ENCODE measurements at places on chromosomes 7 and 10.

GRCh38 chr7:33043501-33044400 is 18.8 kb downstream of the NT5C3A start:
- DNase-seq = no peak

- no peak for DNase-seq
These were observed 23.5 kb downstream of the ADK start for GRCh38 chr10:74174521-74174920.

DNA sequence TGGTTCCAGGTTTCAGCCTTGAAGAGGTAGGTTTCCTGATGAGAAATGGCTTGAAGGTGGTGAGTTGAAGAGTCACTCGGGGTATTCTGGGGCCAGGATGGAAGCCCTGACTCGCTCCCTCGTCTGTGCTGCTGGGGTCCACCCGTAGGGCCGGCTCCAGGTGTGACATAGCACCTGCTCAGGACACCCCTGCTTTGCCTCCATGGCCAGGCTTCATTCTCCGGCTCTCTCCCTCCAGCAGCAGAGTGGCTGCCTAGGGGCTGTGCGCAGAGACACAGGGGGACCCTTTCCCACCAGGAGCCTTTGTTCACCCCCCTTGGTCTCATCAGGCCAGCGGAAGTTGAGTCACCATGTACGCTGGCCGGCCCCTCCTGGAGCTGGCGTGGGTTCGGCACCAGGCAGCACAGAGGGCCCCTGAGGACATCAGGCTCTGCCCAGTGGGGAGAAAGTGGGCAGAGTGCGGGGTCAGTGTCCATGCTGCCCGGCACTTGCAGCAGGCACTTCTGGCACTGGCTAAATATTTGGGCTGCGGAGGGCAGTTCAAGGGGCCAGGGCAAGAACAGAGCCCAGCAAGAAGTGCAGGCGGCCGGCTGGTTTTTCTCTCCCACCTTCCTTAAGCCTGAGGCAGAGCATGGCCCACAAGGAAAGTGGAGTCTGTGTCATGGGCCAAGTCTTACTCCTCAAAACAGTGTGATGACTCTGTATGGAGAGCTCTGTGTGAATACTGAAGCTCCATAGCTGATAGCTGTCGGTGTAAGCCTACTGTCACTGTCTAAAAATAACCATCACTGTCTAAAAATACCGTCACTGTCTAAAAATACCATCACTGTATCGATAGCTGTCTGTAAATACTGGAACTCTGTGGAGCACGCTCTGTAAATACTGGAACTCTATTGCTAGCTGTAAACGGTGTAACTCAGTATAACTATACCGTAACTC is 3.7 kb upstream of the PRKAR1B start:
- DNase-seq = no peak

GRCh38 chr7:95427166-95427565 is 7.7 kb downstream of the PON2 start:
- DNase-seq = no peak

DNA sequence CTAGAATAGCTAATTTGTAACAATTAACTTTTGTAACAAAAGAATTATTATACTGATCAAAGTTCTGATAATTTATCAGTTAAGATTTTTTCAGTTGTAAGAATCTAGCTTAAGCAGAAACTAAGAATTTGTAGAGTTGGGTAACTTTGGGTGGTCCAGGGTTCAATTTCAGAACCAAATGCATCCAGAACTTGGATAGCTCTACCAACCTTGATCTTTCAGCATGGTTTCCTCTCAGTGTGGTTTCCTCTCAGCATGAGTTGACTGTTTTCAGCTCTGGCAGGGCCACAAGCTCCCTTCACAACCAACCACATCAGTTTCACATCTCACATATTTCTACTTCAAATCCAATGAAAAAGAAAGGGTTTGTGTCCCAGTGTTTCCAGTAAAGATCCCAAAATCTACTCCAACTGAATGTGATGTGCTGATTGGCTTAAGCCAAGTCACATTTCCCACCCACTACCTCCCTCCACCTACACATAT is 3.3 kb upstream of the FAS start:
- no peak for DNase-seq

DNA sequence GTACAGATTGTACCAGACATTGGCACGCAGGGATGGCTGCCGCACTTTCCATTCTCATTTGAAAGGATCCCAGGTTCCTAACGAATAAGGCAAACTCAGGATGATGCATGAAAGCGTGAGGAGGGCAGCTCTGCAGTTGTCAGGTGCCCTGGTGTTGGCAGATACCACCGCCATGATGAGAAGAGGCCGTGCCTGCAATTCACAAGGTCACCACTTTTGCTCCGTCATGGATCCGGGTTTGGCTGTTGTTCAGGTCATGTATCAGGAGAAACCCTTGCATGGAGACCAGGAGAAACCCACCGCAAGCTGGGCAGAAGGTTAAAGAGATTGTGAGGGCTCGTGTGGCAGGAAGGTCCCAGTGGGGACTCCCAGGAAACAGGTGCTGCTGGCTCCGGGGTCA is 233.2 kb downstream of the KLF6 start:
- DNase-seq = no peak

DNA sequence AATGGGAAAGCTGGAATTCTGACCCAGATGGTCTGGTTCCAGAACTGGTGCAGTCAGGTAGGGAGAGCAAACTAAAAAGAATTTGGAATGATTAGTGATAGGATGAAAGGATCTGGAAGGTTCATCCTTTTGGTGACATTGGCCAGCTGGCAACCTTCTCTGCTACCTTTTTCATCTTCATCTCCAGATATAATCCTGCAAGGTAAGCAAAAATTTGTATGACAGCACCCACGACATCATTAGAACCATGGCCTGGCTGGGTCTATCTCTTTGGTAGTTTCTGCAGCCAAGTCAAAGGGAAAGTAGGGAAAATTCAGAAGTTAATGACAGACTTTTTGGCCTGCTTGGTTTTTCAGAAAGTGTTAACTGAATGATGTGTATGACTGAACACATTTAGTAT is 188.9 kb upstream of the MALRD1 start:
- DNase-seq = no peak

- no peak for DNase-seq
These were observed 94.0 kb downstream of the NPSR1 start for GRCh38 chr7:34751725-34752643.

DNA sequence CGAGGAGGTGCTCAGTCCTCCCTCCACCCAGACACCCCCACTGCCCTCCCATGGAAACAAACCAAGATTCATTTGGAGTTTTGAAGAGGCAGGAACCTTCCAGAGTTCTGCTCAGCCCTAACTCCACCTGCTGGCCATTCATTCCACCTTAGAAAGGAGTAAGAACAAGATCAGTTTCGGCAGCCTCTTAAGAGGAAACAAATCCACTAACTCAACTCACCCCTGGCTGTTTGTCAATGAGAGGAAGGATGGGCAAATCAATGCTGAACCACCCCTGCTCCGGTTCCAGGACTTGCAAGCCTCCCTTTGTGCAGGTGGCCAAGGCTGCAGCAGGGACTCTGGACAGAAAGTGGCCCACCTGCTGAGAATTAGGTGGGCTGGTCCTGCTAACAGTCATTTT is 26.2 kb downstream of the CCDC3 start:
- DNase-seq = peak; percentile 15
